ENCODE measurements at places on chromosomes 11 and 22.

DNA sequence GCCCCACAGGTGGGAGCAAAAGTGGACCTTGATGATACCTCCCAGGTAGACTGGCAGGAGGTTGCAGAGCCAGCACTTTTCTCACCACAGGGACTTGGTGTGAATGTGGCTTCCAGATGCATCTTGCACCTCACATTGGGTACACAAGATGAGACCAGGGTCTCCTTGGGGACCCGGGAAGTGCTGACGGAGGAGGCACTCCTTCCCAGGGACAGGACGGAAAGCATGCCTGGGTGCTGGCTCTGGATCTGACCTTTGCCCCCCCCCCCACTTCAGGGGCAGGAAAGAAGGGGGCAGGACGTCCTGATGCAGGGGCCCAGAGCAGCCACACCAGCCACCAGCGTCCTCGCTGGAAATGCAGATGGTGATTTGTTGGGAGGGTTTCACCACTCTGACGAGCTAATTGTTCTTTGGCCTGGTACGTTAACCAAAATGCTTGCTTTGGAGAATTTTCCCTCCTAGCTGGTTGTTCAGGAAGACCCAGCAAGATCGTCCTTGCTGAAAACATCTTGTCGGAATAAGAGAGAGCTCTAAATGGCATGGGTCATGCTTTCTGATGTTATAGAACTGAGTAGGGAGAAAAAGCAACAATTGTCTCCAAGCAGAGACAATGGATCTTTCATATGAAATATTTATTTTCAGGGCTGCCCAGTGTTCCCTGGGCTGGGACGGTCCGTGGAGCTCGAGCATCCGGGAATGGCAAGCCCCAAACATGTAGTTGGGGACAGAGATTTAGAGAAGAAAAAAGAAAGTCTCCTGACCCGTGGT, 74.4 kb upstream of the PPARA start:
- no peak for DNase-seq

DNA sequence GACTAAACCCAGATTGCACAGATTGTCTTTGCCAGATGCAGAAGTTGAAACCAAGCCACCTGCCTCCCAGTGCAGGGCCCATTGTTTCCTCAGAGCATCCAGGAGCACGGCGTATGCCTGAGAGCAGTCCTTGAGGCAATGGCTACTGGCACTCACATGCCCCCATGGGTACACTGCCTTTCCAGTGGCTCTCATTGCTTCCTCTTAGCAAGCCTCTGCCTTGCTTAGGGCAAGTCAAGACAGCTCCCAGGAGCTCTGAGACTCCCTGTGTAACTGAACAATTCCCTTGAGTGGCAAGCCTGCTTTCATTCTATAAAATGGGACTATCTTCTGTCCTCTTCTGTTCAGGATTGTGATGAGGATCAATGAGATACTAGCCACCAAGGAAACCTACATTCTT, 4.1 kb downstream of the SYTL2 start:
- DNase-seq, result no peak

DNA sequence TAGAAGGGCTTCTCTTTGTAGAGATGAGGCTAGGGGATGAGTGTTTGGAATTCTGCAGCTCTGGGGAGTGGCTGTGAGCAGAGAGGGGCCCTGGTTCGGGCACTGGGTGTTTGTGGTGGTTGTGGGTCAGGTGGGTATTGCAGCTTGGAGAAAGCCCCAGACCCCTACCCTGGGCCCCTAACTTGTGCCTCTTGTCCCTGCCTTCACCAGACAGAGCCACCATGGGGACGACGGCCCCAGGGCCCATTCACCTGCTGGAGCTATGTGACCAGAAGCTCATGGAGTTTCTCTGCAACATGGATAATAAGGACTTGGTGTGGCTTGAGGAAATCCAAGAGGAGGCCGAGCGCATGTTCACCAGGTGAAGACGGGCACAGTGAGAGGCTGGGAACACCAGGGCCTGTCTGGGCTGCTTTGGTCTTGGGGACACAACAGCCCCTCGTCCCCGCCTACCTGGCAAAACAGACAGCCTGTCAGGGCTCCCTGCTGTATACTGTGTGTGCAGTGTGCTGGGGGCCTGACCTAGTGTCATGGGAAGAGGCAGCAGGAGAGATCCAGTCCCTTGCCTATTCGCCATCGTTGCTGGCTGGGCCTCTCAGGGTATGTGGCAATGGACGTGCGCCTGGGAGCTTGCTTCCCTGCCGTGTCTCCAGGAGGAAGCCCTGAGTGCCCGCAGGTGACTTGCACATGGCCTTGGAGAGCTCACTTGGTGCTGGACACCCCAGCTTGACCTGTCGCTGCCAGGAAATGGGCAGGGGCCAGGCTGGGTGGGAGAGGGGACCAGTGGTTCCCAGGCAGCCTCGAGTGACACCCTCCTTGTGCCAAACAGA, 4.3 kb downstream of the INCENP start:
- no peak for DNase-seq

DNA sequence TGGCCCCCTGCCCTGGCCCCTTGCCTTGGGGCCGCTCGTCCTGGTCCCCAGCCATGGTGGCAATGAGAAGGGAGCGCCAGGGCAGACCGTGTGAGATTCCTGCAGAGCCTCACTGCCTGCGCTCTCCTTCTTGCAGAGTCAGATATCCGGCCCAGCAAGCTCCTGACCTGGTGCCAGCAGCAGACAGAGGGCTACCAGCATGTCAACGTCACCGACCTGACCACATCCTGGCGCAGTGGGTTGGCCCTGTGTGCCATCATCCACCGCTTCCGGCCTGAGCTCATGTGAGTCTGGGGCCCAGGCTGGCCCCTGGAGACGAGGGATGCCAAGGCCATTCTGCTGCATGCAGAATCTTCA, 114.1 kb downstream of the MICAL2 start:
- no peak for DNase-seq

GRCh38 chr11:102420547-102420946, 32.0 kb downstream of the TMEM123 start:
- DNase-seq, result no peak

- no peak for DNase-seq
Measured at GRCh38 chr11:72774499-72774898, 19.3 kb downstream of the STARD10 start.
